Activated gamma-delta T cell treated with Interleukin-2 at 50 U/mL for 16 hours (primary cell): ENCODE measurements at places on chromosomes 4 and X.
A peak's percentile ranks its signal among the peaks of the same experiment; 100 is the strongest.

- no peak for DNase-seq
Observed at GRCh38 chr4:1086011-1086410, 27.4 kb downstream of the RNF212 start.

DNA sequence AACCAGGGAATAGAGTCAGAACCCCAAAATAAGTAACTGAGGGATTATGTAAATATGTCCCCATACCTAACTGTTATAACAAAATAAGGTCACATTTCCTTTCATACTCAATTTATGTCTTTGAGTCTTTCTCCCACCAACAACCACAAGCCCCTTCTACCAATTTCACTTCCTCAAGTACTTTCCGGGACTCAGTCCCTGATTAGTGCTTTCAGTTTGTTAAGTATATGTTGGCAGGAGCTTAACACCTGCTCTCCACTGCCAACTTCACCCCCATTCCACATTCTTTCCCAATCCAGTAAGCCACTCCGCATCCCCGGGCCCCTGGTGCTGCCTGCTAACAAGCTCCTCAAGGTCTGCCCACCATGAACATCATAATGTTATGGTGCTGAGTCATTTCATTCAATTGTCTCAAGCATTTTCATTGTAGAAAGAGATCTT is 71.3 kb upstream of the SPRY1 start:
- DNase-seq, result no peak

DNA sequence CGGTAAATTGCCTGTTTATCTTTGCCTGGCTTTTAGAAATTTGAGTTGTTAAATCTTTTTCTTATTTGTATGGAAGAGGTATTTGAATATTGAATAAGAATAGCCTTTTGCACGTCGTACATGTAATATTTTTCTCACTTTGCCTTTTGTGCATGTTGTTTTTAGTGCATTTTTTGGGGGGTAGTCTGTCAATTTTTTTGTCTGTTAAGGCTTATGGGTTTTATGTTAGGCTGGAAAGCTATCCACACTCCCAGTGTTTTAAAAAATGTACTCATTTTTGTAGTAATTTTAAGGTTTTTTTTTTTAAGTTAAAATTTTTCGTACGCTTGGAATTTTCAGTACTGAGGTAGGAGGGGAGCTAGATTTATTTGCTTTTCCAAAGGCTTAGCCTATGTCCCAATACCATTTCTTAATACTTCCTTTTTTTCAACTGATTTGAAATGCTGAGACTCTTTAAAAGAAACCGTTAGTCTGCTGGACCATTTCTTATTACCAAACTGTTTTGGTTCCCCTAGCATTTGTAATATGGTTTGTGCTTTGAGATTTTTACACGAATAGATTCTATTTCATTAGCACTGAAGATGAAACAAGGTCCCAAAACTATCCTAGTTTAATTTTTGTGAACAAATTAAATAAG is 1.3 kb downstream of the HERC5 start:
- DNase-seq, result no peak

DNA sequence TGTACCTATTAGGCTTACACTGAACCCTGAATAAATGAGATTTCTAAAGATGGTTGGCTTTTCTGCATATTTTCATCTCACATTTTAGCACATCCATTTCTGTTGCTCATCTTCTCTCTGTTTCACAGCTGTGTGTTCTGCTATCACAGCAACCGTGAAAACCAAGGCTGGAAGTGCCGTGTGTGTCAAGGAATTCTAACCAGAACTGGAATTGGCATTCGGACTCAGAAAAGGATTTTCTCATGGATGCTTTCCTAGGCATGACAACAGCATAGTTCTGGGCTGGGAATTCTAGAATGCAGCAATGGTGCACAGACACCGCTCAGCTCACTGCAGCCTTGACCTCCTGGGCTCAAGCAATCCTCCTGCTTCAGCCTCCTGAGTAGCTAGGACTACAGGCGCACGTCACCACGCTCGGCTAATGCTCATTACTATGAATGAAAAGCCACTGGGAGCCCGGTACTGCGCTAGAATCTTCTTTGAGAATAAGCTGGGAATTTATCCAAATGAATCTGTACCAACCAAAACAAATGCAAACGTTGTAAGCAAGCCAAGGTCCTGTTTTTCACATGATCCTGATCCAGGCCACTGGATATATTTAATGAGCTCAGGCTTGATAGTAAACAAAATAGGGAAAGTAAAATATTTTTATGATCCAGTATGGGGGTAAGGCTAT is 105.2 kb downstream of the RBM47 start:
- DNase-seq, result no peak

GRCh38 chr4:95170176-95170575 is 378.6 kb downstream of the UNC5C start:
- no peak for DNase-seq

DNA sequence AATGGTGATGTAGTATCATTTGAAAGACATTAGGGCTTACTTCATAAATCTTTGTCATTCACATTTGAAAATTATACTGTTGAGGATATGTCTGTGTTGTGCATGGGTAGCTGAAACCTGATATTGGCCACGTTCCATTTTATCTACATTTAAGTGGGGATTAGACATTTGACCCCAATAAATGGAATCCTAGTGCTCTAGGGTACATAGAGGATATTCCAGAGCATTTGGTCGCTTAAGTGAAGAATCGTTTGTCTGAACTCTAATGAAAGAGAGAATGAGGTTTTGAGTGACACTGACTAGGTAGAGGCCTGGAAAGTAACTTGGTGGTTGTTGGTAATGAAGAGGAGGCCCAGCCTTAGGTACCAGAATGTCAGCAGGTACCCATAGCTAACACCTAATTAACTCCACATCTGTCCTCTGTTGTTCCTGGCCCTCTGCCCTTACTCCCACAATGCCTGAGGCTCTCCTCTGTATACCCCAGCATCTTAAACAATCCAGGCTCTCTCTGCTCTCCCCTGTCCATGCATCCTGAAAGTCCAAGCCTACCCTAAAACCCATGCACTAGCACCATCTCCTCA is 299.5 kb upstream of the KLF3 start:
- no peak for DNase-seq

GRCh38 chr4:59644765-59645164 is 1555.4 kb upstream of the ADGRL3 start:
- DNase-seq, result no peak

GRCh38 chr4:154836030-154836429 is 55.0 kb downstream of the RBM46 start:
- no peak for DNase-seq

- no peak for DNase-seq
Observed at GRCh38 chr4:115674485-115674884, 561.1 kb upstream of the NDST4 start.

- no peak for DNase-seq
Observed at GRCh38 chr4:127211650-127212560, 420.9 kb upstream of the INTU start.

DNA sequence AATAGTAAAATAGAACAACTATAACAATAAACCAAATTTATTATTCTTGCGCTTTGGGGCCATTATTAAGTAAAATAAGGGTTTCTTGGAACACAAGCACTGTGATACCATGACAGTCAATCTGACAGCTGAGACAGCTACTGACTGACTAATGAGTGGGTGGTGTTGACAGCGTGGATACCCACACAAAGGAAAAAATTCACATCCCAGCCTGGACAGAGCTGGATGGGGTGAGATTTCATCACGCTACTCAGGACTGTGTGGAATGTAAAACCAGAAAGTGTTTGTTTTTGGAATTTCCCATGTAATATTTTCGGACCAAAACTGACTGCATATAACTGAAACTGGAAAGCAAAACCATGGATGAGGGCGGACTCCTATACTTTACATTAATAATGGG is 48.8 kb downstream of the IGFBP7 start:
- DNase-seq, result no peak

DNA sequence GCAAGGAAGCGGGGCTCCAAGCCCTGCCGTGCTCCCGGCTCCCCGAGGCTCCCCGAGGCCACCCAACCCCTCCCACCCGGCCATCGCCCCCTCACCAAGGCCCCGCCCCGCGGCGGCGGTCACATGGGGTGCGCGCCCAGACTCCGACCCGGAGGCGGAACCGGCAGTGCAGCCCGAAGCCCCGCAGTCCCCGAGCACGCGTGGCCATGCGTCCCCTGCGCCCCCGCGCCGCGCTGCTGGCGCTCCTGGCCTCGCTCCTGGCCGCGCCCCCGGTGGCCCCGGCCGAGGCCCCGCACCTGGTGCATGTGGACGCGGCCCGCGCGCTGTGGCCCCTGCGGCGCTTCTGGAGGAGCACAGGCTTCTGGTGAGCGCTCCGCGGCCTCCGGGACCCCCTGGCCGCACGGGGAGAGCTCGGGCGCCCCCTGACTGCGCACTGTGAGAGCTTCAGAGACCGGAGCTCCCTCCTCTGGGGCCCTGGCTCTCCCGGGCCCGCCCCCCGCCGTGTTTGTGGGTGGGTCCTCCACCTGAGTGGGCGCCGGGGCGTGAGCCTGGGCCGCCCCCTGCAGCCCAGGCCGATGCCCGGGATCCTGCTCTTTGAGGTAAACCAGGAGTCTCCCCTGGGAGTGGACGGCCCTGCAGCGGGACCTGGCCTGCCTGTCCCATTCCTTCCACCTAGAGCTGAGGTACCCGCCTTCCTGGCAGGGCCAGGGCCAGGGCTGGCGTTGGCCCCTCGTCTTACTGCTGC is at the start of gene IDUA:
IDUA (plus strand) TSS at position 166 of the 745 bp plus-strand sequence; CDS start at position 207, 41 bp downstream.
- DNase-seq, result peak; percentile 86

DNA sequence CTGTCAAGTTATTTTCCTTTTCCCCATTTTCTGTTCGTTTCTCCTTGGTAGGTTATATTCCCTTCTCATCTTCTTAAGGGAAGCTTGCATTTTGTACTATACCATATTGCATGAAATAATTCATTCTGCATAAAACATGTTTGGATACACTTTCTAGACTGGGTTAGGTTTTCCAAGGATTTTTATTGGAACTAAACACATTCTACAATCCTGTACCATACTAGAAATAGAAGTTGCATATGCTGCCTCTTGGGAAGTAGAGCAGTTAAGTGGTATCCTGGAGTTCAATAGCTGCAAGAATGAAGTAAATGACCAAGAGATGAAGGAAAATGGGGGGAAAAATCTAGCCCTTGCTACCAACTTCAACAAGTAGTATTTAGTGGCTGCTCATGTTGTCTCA is 393.7 kb upstream of the SLIT2 start:
- DNase-seq, result no peak

GRCh38 chrX:97909245-97909644 is 1025.5 kb downstream of the RPA4 start:
- DNase-seq, result no peak

DNA sequence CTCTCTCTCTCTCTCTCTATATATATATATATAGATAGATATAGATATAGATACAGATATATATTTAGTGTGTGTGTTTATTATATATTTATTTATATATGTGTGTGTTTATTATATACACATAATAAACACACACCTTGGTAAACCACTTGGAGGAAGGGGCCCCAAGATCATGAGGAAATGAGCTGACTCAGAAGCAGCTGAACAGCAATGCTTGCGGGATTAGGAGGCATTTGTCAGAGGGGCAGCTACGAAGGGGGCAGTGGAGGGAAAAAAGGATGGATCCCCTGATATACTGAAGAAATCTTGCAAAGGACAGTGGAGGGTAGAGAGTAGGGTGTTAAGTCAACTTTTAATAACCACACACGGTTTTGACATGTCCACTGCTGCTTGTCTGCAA is 120.0 kb upstream of the SORBS2 start:
- no peak for DNase-seq

- DNase-seq, result no peak
Observed at GRCh38 chr4:27873596-27873995, 1013.0 kb downstream of the STIM2 start.
